Renal cortex interstitium (tissue), 15 donors: ENCODE measurements at places on chromosomes 1 and 21. TPM values are rescaled to one million over a fixed set of nuclear protein-coding genes. Genes with fewer than 3 reads are reported as not detected.

DNA sequence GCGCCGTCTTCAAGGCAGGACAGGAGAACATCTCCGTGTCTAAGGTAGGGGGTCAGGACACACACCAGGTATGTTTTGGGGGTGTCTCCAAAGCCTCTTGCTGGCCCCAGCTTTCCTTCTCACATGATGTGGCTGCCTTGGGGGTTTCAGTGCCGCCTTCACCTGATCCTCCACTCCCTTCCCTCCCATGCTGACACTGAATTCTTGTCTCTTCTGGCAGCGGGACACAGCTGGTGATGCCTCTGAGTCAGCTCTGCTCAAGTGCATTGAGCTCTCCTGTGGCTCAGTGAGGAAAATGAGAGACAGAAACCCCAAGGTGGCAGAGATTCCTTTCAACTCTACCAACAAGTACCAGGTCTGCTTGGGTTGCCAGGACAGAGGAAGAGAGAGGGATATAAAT is 13.5 kb downstream of the ATP1A2 start:
- no peak for DNase-seq

GRCh38 chr1:232428036-232428645 is 201.8 kb downstream of the SIPA1L2 start:
- no peak for DNase-seq

DNA sequence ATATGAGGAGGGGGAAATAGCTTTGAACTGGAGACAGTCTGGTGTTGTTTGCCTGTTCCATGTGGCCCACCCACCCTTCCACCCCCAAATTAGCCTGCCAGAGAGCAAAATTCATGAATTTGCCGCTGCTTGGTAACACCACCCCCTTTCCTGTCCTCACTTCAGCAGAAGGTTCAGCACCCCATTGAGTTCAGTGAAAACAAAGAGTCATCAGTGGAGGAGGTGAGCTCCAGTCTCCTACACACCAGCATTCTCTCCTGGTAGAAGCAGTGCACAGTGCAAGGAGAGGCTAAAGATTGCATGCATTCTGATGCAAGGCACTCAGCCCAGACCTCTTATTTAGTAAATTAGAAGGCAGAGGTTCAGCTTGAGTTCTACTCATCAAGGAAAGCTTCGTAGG is 99.7 kb upstream of the DYNLT5 start:
- DNase-seq: no peak

DNA sequence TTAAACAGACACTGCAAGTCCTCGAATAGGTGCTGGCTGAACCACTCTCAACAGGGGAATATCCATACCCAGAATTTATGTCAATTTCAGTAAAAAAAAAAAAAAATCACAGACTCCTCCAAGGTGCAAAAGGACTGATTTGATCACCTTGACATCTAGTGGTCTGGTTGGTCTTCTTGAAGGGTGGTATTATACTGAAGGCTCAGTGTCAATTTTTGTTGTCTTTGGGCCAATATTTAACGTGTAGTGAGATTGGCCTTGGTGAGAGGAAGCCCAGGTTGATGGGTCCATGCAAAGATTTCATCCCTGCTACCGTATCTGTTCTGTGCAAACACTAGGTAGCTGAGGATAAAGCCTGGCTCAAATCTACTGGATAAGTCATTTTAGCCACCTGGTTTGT is 4.0 kb upstream of the GBP5 start:
- DNase-seq: no peak

DNA sequence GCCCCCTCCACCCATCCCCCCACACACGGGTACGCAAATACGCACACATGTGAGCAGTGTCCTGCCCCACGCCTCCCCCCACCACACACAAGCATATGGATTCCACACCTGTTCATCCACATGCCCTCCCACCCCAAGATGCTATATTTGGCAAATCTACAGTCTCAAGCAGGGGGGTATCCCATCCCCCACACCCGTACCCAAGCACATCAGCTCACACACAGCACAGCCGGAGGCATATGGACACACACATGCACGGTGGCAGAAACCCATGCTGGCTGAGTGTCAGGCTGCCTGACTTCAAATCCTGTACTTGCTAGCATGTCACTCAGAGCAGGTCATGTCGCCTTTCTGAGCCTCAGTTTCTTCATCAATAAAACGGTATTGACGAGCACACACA is 10.6 kb downstream of the COL16A1 start:
- no peak for DNase-seq

DNA sequence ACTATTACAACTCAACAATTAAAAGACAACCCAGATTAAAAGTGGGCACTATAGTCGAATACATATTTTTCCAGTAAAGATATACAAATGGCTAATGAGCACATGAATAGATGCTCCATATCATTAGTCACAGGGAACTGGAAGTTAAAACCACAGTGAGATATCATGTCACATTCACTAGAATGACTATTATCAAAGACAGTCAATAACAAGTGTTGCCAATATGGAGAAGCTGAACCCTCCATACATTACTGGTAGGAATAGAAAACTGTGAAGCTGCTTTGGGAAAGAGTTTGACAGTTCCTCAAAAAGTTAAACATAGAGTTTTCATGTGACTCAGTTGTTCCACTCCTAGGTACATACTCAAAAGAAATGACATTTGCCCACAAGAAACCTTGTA is 30.6 kb upstream of the MRPS6 start:
- DNase-seq: no peak

DNA sequence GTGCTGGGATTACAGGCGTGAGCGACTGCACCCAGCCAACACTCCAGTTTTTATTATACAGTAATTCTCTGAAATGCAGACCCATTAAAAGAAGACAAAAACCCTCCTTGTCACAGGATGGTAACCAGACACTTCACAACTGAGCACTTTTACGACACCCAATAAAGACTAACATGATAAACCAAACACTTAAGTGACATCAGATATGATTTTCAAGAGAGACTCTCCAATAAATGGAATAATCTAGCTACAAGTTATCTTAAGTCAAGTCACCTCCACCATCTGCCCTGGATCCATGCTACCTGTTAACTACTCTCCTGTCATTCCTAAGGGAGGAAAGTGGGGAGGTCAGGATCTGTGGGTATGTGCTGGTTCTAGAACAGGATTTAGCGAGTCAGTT is 5.6 kb downstream of the GNG12 start:
- DNase-seq: no peak

DNA sequence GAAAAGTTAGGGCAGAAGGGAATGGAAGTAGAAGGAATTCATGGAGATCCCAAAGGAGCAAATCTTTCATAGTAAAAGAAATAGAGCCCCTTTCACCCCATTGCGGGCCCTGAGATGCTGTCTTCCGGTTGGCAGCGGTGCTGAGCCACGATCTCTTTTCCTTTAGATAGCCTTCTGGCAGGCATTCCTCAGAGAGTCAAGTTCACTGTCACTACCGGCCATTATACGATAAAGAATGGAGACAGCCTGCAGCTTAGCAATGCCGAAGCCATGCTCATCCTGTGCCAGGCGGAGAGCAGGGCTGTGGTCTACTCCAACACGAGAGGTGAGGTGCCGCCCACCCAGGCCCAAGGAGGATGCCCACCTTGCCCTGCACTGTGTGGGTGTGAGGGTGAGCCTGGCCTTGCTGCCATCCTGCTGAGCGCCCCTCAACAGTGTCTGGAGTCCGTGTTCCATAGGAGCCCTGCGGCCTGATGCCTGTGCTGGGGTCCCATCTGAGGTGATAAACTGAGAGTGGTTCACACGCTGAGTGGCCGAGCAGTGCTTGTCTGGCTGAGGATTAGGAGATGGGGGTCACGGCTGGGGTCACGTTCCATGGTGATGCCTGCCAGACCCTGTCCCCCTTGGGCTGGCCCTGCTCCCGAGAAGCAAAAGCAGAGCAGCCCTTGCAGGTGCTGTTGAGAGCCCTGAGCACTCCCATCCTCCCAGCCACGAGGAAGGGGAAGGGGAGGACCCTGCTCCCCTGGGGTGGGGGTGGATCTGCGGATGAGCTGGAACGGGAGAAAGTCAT is 20.4 kb upstream of the PWP2 start:
- no peak for DNase-seq

DNA sequence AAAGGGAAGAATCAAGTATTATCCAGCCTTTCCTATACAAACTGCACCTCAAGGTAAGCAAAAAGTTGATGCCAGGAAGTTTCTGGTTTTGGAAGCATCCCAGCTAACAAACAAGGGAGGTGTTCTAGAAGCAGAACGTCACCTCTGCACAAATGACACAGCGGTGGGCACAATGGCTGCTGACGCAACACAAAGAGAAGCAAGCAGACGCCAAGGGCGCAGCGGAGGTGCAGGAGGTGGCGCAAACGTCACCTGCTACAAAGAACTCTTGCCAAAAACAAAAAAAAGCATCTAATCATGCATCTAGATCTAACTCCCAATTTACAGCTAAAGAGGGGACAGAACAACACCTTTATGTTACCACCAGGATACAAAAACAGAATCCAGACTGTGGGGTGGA is 88.5 kb downstream of the NPHP4 start:
- no peak for DNase-seq

DNA sequence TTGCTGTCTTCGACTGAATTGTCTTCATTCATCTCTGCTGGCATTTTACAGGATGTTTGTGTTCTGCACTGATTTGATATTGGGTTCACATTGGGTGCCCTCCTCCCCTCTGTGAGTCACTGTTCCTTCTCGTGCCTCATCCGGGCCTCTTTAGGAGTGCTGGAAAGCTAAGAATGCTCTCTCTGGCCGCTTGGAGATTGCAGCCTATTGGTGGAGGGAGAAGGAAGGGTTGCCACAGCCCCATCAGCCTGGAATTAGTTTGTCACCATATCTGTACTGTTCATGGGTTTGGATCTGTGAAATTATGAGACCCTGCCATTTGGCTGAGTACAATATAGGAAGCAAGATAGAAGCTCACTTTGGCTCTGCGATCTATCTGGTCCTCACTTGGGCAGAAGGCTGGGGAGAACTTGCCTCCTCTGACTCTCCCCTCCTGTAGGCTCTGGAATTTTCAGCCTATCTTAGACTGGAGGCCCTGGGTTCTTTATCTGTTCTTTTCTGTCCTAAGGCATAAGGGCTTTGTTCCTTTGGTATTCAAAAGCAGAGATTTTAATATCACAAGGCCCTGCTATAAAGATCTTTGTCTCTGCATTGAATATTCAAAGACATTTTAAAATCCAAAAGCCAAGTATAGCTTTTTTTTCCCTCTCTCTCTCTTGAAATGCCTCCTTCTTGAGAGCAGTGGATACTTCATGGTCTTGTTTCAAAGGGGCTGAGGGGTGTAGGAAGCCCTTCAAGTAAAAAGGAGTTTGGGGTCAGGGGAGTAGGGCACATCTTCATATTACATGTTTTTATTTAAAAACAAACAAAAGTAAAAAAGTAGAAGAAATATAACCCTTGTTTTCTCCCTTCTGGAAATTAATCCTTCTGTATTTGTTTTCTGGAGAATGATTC is 347.9 kb downstream of the ZP4 start:
- no peak for DNase-seq

DNA sequence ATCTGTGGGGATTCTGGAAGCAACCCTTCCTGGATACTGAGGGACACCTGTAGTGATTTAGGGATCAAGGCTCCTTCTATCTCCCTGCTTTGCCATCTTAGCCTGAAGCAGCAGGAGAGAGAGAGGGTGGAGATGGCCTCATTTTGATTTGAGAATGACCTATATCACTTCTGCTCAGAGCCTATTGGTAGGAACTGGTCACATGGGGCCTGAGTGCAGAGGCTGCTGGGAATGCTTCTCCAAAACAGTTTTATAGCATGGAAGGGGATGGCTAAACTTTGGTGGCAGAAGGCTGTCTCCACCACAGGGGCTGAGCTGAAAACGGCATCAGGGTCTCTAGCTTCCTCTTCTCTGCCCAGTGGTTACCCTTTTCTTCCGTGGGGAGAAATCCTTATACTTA is 105.8 kb downstream of the TBX19 start:
- no peak for DNase-seq

DNA sequence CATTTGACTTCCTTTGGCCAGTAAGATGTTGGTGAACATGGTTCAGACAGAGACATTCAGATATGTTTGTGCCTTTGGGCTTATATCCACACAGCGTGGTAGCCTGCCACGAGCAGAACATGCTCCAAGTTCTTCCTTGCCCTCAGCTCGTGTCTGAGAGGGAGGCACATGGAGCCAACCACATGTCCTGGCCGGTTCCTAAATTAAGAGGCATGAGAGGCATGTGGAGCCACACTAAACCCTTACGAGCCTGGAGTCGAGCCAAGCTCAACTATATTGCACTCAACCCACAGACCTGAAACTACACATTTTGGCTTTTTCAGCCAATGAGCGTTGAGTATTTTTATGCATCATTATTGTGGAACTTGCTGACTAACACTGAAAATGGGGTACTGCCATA is 133.7 kb upstream of the KCNK1 start:
- DNase-seq: no peak

DNA sequence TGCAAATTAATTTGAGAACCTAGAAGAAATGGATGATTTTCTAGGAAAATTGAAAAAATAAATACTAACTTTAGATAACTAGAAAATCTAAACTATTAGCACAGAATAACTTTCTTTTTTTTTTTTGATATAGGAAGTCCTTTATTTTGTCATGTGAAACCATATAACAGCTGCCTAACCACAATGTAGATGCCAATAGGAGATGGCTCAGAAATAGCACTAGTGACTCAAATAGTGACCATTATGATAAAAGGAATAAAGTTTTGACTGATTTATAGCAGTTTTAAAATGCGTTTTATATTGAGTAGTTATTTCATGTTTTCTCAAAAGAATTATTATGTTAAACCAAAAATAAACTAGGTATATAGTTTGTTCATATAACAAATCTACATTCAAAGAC is 158.0 kb upstream of the CACYBP start:
- no peak for DNase-seq

- DNase-seq: peak; percentile 27
Observed at GRCh38 chr1:205970486-205970885, 27.2 kb upstream of the SLC26A9 start.

DNA sequence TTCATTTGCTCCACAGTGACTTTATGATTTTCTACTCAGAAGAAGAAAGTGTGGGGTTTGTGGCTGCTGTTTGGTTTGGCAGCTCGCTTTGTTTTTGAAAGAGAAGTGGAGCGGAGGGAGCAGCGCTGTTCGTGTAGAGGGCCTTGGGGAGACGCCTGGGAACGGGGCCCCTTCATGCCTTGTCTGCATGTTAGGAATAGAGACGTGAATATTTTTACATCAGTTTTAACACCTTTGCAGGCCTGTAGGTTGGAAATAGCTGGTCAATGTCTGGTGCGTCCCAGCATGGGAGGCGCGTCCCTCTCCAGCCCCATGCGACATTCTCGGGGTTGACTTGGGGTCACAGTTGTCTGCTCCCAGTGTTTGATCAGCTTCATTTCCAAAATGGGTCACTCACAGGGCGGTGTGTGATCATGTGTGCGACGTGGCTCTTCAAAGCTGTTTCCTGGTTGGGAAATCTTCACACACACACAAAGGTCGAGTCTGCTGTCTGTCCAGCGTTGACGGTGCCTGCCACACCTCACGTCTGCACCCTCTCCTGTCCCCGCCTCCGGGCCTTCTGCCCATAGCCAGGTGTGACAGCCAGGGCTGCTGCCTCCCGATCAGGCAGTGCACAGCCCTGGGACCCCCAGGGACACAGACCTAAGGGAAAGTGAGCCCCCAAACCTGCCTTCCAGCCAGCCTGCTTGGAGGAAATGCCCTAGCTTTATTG is 149.2 kb downstream of the PSMG1 start:
- no peak for DNase-seq

PRRC2C gene
- polyA plus RNA-seq: 139 TPM

RALGPS2 gene
- polyA plus RNA-seq: 38.9 TPM
